ENCODE measurements at places on chromosomes 2 and 18.

DNA sequence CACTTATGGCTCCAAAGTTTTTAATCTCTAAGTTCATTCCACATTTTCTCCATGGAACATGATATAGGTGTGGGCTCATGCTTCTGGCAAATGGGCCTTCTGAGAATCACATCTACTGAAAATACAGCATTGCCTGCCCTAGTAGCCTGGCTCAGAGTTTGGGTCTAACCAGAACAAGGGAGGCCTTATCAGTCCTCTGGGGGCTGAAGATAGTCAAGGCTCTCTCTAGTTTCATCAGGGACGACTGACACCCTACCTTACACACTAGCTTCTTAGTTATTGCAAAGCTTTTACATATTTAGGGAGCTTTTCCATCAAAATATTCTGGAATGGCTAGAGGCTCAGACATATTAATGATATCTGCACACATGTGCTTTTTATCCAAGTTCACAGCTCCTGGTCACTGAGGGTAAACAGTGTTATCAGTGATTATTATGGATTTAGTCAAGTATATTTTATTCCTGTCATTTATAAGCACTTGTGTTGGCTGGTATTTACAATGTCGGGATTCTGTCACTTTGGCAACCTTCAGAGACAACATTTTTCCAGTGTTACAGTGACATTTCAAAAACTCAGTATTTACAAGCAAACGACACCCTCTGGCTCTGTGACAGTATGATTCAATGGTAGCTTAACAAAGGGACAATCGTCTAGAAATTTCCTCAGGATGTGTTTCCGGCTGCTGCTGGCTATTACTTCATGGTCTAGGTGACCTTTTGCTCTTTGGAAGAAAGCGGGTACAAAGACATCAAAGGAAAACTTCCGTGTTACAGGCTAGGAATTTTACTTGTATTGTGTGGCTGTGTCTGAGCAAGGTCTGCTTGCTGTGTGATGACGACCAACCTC lies 200.6 kb downstream of the TCF4 start:
- DNase-seq, result no peak

GRCh38 chr18:24968238-24968775 lies 383.7 kb downstream of the ZNF521 start:
- peak; percentile 37 for DNase-seq

GRCh38 chr2:71684226-71685072 lies 231.1 kb downstream of the DYSF start:
- no peak for DNase-seq

DNA sequence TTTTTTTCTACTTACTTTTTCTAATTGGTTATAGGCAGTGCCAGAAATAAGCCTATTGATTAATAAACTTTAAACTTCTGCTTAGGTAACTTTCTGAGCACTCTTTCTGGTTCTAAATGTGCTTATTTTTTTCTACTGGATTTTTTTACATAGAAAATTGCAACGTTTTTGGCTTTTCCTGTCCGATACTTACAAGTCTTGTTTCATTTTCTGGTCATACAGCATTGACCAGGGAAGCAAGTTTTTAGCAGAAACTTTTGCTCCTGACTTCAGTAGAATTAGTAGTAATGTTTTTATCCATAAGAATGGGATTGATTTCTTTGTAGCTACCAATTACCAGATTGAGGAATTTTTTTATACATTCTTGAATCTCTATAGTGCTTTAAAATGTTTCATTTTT lies 36.9 kb downstream of the NCKAP5 start:
- no peak for DNase-seq

DNA sequence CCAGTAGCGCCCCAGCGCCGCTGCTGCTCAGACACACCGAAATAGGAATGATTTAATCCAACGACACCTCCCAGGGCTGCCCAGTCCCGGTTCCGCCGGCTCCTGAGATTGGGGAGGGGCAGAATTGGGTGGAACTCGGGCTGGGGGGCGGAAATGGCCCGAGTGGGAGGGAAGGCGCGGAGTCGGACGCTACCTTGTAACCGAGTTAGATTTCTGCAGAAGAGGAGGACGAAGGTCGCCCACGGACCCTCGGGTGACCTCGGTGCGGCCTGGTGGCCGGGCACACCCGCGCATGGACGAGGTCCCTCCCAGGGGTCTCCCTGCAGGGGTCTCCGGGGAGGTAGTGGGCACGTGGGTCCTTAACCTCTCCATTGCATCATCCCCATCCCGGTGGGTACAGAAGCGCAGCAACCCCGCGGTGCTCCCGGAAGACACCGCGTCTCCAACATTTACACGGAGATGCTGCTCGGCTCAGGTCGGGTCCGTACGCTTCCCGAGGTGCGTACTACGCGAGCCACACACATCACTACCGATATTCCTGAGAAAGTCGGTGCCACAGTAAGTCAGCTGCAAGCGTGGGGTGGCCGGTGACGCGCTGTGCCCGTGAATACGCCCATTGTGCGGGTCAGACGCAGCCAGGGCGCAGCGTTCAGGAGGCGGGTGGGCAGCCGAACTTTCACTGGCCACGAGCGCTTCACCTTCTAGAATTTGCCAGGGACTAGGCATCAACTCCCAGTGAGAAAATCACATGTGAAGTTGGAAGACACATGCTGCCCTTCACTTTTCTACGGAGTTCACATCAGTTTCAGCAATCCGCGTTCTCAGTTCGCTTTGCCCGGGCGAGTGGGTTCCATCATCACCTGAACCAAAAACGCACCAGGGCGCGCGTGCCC lies 3.0 kb downstream of the ZNF516 start:
- no peak for DNase-seq

DNA sequence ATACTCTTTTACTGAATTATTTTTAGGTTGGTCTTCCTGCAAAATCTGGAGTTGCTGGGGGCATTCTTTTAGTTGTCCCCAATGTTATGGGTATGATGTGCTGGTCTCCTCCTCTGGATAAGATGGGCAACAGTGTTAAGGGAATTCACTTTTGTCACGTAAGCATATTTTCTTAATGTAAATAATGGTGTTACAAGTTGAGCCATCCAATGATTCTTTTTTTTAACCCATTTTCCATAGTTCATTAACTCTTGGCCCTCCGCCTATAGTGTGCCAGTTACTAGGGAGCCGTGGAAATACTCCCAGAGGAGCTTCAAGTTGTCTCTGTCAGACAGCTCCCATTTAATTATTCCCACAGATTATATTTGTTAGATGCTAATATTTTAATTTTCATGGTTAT lies 49.8 kb downstream of the GLS start:
- DNase-seq, result no peak

DNA sequence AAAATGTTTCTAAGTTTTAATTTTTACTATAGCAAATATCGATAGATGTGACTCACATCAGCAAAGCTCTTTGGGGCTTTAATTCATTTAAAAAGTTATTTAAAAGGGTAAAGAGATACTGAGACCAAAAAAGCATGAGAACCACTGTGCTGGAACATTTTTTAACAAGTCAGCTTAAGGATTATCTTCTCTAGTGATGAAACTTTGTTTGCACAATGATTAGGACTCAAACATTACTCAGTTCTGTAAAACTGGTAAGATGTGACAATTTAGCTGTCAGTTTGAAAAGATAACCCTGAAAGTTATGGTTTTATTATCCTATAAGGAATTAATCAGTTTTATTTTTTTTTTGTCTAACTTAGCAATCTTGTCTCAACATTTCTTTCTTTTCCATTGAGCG lies 301.4 kb downstream of the TSN start:
- no peak for DNase-seq

DNA sequence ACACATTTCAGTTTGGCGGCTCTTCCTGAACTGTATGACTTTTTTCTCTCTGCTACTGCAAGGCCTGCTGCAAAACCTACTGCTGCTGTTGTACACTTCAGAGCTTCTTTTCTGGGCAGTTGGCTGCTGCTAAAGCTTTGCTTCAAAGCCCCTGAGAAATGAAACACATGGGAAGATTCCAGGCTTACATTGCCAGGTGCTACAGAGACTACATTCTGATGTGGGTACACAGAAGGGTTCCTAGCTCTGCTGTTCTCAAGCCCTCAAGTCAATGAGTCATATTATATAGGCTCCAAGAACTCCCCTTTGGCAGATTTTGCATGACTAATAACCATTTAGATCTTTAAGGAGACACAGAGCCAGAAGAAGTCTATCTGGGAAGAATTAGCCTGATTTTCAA lies 12.9 kb upstream of the PGAP1 start:
- peak; percentile 37 for DNase-seq

DNA sequence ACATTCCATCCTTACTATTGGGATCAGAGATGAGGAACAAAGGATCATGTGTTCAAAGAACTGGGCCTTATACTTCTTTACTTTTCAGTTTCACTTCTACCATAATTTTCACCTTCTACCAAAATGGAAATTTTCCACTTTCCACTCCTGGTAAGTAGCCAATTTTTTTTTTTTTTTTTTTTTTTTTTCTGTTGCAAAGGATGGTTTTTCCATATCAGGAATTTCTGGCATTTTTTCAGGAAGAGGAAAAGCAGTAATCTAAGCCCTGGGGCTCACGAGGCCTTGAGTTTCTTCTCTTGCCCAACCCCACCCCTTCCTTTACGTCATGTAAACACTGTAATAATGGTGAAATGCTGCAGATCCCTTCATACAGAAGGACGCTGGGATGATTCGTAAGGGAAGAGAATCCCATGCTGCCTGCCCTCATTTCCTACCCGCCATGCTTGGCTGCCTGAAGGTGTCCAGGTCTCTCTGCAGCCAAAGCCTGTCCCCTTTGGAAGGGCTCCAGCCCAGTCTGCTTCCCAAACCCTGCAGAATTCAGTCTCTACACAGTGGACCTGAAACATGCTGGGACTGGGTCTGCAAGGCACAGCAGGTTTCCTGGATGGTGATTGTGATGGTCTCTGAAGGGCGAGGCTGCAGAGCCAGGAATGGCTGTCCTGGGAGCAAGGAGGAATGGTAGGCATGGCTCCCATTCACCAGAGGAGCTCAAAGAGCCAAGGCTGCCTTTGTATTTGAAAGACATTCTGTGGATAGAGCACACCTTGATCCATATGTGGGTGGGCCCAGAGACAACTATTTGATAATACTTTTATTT lies 57.0 kb downstream of the EFR3B start:
- no peak for DNase-seq

DNA sequence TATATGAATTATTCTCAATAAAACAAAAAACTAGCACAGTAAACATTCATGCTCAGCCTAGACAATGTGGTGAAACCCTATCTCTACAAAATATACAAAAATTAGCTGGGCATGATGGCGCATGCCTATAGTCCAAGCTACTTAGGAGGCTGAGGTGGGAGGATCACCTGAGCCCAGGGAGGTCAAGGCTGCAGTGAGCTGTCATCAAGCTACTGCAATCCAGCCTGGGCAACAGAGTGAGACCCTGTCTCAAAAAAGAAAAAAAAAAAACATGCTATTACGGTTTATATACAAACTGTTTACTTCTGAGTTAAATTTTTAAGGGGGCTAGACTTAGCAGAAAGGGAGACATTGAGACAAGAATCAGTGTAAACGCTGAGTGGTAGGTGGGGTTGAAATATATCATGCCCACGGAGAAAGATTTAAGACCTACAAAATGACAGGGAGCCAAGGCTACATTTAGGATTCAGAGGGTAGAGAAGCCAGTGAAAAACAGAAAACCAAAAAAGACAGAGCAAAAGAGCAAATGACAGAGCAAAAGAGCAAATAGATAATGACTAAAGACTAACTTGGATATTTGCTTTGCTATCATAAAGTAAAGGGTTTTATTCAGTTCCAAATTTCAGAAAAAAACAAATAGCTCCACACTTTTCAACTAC lies 7.5 kb downstream of the TTC32 start:
- no peak for DNase-seq

- no peak for DNase-seq
These were observed 53.6 kb upstream of the HNMT start for GRCh38 chr2:137910641-137911040.

- DNase-seq, result no peak
These were observed 598 bp upstream of the CEP68 start for GRCh38 chr2:65055422-65056214.

All from AG04449 (cell line).